ENCODE measurements at places on chromosomes 7 and 10.

DNA sequence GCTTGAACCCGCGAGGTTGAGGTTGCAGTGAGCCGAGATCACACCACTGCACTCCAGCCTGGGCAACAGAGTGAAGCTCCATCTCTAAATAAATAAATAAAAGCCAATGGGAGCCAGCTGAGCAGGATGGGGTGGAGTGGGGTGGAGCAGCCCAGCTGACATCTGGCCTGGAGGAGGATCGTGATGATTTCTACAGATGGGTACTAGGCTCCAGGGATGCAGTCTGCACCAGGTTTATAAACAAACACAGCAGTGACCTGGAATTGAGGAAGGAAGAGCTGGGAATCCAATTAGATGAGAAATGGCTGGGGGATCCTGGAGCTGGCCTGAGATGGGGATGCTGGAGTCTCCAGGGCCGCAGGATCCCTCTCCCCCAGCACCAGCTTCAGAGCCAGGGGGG lies 7.3 kb upstream of the GRIFIN start:
- no peak for DNase-seq

DNA sequence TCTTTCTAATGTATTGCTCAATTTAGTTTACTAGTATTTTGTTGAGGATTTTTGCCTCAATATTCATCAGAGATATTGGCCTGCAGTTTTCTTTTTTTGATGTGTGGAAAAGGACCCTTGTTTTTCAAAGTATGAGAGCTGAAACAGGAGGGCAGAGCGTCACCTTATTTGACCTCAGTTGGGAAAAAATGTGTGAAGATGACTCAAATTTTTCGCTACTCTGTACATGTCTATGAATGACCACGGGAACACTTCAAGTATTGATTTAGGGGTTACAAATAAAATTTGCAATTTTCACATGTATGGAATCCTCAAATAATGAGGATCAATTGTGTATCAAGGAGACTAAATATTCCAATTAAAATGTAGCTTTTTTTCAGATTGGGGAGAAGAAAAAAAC lies 103.1 kb downstream of the ZFAND4 start:
- no peak for DNase-seq

- DNase-seq: no peak
Measured at GRCh38 chr7:93053209-93053948, 64.4 kb downstream of the SAMD9 start.

DNA sequence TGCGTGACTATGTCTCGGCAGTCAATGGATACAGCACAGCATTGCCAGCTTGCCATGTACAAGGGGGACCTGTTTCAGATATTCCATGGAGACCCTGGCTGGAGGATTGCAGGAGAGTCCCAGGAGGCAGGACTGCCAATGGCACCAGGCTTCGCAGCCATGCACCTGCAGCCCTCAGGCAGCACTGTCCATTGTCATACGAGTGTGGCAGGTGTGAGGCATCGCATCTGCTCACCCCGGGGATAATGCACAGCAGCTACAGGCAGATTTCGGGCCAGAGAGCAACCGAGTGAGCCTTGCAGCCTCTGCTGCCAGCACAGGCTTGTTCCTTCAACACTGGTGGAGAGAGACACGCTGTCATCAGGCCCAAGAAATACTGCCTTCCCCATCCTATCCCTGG lies 415.1 kb downstream of the PAXIP1 start:
- no peak for DNase-seq

DNA sequence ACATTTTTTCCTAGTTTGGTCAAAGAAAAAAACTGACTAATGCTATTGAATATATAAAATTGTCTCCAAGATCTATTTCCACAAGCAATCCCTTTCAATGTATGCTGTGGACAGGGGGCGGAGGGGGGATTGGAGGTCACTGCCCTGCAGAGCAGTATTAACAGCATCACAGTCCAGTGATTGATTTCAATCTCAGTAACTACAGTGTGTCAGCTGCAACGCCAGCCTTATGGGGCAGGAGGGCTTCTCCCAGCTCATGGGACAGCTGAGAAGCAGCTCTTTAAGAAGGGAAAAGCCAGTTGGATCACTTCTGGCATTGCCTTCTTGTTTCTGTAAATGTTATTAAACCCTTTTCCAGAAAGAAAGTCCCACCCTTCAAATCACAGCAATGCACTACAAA lies 65.0 kb downstream of the RAPGEF5 start:
- no peak for DNase-seq

- no peak for DNase-seq
Measured at GRCh38 chr7:121019018-121019417, 30.5 kb downstream of the CPED1 start.

GRCh38 chr10:90746829-90747228 lies 111.0 kb downstream of the HTR7 start:
- DNase-seq: no peak

GRCh38 chr10:23193435-23194074 lies 1.4 kb downstream of the PTF1A start:
- DNase-seq: no peak

- DNase-seq: no peak
Measured at GRCh38 chr7:8585591-8585990, 152.2 kb downstream of the NXPH1 start.

- no peak for DNase-seq
Measured at GRCh38 chr7:20417260-20417659, 86.6 kb downstream of the ITGB8 start.

DNA sequence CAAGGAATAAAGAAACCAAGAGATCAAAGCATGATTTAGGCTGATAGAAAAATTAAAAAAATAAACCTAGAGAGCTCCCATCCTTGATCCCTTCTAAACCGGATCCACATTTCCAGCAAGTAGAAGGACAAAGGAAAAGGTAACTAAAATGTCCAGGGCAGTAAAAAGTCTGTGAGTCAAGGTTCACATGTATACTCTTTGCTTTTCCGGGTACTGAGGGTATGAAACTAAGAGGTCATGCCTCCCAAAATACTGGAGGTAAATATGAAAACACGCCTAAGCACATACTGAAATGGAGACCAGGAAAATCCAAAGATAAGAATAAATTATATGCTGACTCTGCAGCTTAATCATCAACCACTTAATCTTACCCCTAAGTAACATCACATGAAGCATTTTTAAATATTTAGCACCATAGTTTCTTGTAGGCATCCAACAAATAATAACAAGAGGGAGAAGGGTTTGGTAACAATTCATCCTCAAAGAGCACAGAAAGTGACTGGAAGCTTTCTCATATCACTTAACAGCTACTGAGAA lies 35.4 kb downstream of the JAZF1 start:
- DNase-seq: no peak

DNA sequence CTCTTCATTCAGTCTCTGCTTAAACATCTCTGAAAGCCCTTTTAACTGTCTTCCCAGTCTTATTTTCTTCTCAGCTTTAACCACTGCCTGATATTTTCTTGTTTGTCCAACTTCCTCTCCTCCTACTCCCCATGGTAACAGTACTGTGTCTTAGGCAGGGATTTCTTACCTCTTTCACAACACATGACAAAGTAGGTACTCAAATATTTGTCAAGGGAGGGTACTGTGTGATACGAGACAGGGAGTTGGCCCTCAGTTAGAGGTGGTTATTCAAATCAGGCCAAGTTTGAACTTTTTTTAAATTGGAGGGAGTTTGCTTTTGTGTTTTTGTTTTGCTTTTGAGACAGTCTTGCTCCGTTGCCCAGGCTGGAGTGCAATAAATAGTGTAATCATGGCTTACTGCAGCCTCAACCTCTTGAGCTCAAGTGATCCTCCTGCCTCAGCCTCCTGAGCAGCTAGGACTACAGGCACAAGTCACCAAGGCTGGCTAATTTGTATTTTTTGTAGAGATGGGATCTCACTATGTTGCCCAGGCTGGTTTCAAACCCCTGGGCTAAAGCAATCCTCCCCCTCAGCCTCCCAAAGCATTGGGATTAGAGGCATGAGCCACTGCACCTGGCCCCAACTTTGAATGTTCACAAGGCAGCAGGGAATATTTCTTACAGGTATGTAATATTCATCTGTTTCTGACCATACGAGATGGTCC lies 2.5 kb upstream of the KPNA7 start:
- DNase-seq: no peak

DNA sequence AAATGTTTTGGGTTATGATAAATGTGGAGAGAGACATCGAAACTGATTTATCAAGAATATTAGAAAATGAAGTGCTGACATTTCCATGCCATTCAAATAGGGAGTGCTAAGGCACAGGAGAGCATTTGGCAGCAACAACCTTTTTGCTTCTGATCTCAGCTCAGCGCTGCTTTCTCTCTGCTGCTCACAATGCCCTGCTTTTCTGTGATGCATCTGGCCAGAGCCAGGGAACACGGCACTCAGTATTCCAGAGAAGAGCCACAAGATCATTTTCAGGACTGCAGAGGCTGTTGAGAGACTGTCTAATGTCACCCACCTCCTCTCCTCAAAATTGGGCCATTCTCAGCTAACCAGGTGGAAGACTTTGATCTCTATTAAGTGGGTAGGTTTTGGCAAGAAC lies 28.1 kb downstream of the INSYN2A start:
- no peak for DNase-seq

DNA sequence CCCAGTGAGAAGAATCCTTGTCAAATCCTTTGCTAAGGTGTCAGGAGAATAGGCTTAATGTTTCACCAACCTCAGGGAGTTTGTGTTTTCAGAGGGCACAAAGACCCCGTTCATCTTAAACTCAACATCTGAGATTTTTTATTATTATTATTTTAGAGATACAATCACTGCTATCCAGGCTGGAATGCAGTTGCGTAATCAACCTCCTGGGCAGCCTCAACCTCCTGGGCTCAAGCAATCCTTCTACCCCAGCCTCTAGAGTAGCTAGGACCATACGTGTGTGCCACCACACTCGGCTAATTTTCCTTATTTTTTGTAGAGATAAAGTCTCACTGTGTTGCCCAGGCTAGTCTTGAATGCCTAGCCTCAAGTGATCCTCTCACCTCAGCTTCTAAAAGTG lies 599.2 kb downstream of the KCNMA1 start:
- no peak for DNase-seq

GRCh38 chr10:28946479-28946878 lies 269.2 kb downstream of the BAMBI start:
- DNase-seq: no peak

- DNase-seq: no peak
Measured at GRCh38 chr7:141304291-141304690, 230.4 kb downstream of the TMEM178B start.

DNA sequence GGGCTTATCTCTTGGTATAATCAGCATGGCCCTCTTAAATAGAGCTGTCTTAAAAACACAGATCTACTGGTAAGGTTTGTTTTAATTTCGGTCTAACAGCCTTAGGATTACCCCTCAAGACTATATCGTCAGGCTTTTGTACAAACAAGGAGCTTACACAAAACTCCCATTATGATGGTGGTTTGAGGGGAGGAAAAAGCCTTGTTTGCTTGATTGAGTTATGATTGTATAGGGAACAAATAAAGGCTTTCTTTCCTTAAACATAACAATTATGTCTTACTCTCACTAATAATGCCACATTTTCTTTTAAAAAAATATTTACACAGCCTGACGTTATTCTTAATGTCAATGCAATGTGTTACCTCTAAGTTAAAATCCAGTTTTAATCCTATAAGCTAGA lies 188.8 kb upstream of the TCF7L2 start:
- DNase-seq: no peak
